ENCODE measurements at places on chromosomes 4 and X. TPM values are rescaled to one million over a fixed set of nuclear protein-coding genes. Genes with fewer than 3 reads are reported as not detected.

- no peak for ATAC-seq
Observed at GRCh38 chr4:118941149-118941548, 52.5 kb downstream of the SYNPO2 start.

GRCh38 chrX:118864063-118864635, 40.5 kb downstream of the ZCCHC12 start:
- peak; percentile 36 for ATAC-seq

DNA sequence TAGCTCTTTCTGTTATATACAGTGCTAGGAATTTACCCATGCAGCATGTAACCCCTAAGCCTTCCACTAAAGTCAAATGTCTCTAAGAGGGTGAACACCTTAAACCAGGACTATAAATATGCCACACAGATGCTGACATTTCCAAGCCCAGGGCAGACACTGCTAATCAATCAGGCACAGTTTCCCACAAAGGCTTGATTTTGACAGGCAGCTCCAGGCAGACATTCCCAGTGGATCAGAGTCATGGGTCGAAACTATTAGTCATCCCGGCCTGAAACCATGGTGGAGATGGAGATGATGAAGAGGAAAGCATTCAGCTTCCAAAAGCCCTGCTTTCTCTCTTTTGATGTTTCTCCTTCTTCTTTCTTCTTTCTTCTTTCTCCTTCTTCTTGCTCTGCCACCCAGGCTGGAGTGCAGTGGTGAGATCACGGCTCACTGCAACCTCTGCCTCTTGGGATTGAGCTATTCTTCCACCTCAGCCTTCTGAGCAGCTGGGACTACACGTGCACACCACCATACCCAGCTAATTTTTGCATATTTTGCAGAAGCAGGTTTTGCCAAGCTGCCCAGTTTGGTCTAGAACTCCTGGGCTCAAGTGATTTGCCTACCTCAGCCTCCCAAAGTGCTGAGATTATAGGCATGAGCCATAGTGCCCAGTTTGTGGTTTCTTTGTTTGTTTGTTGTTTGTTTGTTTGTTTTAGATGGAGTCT, 21.0 kb upstream of the SORCS2 start:
- ATAC-seq = no peak

GRCh38 chr4:77994194-77994721, 62.9 kb upstream of the FRAS1 start:
- no peak for ATAC-seq

RAB39B gene
- total RNA-seq = not detected

GRCh38 chr4:110088670-110089069, 109.7 kb downstream of the ELOVL6 start:
- no peak for ATAC-seq

GRCh38 chrX:42149765-42150164, 226.4 kb upstream of the CASK start:
- ATAC-seq = no peak

DNA sequence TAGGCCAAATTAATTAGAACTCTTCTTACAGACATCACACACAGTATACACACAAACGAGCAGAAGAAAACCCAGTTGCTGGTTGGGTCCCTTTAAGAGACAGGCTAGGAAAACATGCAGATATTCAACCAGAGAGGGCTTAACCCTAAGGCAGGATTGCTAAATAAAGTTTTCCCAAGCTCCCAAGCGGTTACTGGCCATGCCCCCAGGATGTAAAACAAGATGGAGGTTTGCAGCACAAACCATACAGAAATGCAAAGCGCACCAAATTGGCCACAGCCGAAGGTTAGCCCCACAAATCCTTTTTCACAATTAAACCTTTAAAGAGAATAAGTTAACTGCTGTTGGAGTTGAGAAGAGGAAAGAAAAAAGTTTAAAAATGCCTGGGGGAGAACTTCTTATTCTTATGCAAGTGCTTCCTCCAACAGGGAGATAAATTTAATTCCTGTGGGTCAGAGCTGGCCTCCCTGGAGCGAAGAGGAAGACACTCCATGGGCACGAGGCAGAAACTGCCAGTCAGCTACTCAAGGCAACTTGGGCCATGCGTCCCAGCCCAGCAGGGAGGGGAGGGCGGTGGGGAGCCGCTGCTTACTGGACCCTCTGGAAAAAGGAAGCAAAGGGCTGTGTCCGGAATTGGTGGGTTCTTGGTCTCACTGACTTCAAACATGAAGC, 167.6 kb upstream of the ARSJ start:
- ATAC-seq = no peak

GRCh38 chr4:114694770-114695169, 96.2 kb downstream of the UGT8 start:
- ATAC-seq = no peak

CITED1 gene
- not detected for total RNA-seq

ADRA2C gene
- total RNA-seq = 0.60 TPM

DNA sequence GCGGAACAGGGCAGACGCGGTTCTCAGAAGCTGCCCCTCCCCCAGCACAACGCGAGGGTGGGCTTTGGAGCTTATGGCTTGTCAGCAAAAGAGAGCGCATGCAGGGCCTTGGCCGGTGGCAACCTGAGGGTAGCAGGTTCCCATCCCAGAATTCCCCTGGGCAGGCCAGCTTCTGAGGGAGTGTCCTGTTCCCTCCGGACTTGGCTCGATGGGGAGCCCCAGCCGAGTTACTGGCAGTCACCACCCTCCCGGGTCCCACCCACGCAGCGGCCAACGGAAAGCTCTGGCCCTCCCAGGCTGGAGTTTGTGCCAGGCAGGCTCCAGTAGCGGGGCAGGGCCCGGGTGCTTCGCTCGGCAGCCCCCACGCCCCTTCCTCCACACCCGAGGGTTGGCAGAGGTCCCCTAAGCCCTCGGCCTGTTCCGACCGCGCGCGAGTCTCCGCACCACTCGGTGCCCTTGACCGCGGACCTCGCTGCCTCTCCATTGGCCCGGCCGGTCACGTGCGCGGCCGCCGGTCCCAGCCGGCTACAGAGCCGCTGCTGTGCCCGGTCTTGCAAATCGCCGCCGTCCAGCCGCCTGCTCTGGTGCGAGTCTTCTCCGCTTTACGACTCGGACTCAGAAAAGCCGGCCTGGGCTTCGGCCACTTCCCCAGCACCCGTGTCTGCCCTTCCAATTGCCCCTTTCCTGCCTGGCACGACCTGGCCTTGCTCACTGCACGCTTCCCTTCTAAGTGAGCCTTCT, 20.9 kb upstream of the MTM1 start:
- peak; percentile 74 for ATAC-seq

GRCh38 chr4:577499-578450, 1.7 kb upstream of the TMEM271 start:
- ATAC-seq = peak; percentile 35

PASD1 gene
- not detected for total RNA-seq

DNA sequence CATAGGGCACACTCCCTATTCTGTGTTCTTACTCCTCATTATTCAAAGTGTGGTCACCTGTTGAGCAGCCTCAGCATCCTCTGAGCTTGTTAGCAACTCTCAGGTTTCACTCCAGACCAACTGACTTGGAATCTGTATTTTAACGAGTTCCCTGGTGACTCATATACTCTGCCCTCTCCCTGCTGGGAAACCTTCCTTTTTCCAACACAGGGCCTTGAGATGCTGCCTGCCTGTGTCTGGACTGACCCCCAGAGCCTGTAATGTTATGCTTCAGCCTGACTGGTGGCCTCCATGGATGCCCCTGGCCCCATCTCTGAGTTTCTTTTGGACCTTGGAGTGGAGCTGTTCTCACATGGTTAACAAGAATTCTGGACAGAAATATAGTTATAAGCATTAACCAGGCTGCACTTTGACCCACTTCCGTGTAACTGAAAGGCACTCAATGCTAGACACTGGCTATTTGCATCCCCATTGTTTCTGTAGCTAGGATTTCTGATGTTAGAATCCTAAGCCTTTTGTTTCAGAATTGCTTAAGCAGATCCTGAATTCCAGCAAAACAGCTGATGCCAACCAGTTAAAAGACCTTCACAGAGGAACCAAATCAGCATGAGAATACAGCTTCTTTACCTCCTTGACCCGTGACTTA, 262.6 kb downstream of the STIM2 start:
- no peak for ATAC-seq

GRCh38 chr4:139951021-139951420, 203.0 kb downstream of the MAML3 start:
- ATAC-seq = peak; percentile 48

DNA sequence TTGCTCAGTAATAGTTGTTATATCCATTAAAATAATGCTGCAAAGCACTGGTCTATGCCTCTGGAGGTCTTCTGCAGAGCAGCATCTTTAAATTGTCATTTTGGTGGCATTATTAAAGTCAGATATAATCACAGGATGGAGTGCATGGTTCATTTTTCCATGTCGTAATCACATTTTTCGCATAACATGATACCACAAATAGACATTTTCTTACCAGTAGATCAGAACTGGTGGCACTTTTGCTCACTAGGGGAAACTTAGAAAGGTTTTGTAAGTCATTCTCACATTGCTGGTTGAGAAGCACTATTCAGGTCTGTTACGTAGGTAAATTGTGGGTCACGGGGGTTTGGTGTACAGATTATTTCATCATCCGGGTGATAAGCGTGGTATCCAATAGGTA, 484.5 kb upstream of the PRKX start:
- no peak for ATAC-seq

DNA sequence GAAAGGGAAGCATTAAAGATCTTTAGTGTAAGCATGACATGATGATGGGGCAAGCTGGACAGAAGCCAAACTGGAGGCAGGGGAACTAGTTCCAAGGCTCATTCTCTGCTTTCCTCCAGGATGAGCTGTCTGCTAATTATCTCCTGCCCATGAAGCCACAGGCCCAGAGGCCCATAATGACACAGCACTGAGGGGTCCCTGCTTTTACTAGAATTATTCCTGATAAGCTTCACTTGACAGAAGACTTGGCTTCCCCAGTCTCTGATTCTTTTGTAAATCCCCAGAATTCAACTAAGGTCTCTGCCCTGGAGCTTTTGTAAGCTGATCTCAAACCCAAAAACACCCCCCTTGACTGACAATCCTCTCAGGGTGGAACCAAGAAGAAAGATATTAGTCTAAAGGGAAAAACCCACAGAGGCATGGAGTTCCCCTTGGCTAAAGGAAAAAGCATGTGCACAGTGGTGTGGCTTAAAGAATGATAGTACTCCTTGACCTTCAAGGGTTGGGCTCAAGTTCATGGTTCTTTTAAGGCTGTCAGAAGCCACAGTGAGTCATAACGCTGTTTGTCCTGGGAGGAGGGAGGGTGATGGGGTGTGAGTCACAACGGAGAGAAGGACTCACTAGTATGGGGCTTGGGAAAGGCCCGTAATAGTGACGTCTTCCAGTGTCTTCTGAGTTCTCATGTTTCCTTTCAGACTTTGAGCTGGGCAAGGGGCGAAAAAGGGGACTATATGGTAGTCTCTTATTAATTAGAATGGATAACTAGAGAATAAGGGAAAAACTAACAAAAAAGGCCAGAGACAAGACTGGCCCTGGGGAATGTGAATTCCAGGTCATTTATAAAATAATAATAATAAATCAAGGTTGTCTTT, 146.0 kb upstream of the CPEB2 start:
- peak; percentile 99 for ATAC-seq

HSFX4 gene
- total RNA-seq = not detected

DNA sequence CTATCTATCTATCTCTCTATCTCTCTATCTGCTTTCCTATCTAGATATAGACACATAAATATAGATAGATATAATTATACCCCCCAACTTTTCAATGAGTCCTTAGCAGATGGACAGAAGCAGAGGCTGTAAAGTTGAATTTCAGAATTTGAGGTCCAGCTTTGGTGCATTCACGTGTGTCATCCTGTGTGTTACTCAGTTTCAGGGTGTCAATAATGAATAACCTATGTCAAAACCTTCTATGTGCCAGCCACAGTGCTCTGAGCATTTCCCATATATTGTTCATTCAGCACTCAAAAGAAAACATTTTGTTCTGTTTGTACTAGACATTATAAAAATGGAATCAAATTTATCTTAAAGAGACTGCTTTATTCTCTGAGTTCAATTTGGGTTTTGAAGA, 310.0 kb downstream of the ARHGAP24 start:
- no peak for ATAC-seq

DNA sequence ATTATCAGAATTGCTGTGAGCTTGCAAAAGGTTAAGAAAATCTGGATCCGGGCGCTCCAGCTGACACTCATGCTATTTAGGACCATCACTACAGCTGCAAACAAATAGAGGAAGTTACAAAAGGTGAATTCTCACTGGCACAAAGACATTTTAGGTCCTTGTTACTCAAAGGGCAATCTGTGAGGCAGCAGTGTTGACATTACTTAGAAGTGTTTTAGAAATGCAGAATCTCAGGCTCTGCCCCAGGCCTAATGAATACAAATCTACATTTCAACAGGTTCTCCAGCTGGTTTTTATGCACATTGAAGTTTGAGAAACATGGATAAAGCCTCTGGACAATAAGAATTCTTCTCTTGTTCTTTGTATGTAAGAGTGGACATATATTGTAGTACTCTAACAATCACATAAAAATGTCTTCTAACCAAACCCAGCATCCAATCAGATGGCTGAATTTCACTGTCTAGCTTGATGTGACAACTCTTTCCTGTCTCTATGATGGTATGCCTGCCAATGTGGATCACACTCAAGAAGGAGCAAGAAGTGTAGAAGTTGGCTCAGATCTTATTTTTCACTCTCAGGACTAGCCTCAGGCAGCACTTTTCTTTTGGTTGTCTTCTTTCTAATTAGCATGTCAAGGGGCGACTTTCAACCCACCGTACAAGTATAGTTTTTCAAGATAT, 18.8 kb downstream of the SLC7A11 start:
- no peak for ATAC-seq

- peak; percentile 47 for ATAC-seq
Observed at GRCh38 chr4:56575820-56576429, 70.3 kb downstream of the ARL9 start.

GRCh38 chrX:71253253-71254091, 468 bp downstream of the ZMYM3 start:
- no peak for ATAC-seq

DNA sequence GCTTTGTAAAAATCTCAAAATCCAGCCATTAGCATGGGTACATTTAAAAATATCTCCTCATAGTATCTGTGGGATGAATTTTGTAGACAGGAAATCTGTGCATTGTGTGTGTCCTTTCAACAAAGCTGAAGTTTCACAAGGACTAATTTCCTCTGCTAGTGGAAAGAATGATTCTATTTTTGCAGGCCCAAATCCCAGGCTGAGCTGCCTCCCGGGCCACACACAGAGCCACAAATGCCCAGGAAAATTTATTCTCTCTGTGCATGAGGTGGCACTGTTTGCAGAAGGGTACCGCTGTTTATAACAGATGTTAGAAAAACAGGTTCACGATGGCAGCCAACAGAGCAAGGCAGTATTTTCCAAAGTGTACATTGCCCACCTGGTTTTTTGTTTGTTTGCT, 11.0 kb upstream of the VCX3B start:
- ATAC-seq = no peak

DNA sequence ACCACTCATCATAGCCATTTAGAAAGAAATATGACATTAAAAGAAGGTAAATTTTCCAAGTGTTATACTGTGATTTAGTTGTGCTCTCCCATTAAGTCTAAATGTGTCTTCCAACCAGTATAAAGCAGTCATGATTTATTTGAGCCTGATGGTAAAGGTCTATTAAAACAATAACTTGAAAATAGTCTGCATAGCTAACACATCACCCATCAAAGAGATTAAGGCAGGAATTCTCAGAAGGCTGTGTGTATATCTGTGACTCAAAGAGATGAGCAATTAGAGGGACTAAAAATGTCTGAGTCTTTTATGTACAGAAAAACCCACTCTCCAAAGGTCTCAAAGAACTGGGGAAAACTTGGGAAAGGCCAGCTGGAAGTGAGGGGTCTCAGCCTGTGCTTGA, 70.3 kb upstream of the IQCM start:
- ATAC-seq = peak; percentile 23
